ENCODE measurements at places on chromosomes 12 and 14. TPM values are rescaled to one million over a fixed set of nuclear protein-coding genes. Genes with fewer than 3 reads are reported as not detected.

Gene HOXC5
- polyA plus RNA-seq: 1.3 TPM

Gene PEBP1
- 223 TPM for polyA plus RNA-seq

Gene FAM90A1
- 0.45 TPM for polyA plus RNA-seq

Gene SLC10A1
- not detected for polyA plus RNA-seq

Gene GALNT8
- polyA plus RNA-seq: 0.31 TPM

Gene GZMB
- 1.6 TPM for polyA plus RNA-seq

Gene LMNTD1
- polyA plus RNA-seq: not detected

Gene GNB3
- polyA plus RNA-seq: 2.8 TPM

Gene PCED1B
- polyA plus RNA-seq: 1.4 TPM

Gene EID3
- 2.6 TPM for polyA plus RNA-seq

Gene SERPINA9
- 1.1 TPM for polyA plus RNA-seq

Gene SIRT4
- 2.2 TPM for polyA plus RNA-seq

Gene CSRP2
- 41.0 TPM for polyA plus RNA-seq

Gene OR11H7
- polyA plus RNA-seq: not detected

Gene WDR89
- 4.1 TPM for polyA plus RNA-seq

Gene ACVRL1
- 13.3 TPM for polyA plus RNA-seq

Gene SLCO1C1
- 3.1 TPM for polyA plus RNA-seq

Gene GPRC5A
- 8.4 TPM for polyA plus RNA-seq

Gene TDP1
- 5.9 TPM for polyA plus RNA-seq

Gene ESRRB
- 3.7 TPM for polyA plus RNA-seq

Gene CLEC1A
- 3.4 TPM for polyA plus RNA-seq

Gene CLEC14A
- polyA plus RNA-seq: 4.4 TPM

Gene GPD1
- polyA plus RNA-seq: 1.4 TPM

Gene ZFHX2
- polyA plus RNA-seq: 0.68 TPM

Gene KLRC1
- polyA plus RNA-seq: 5.3 TPM

Gene MYO1H
- polyA plus RNA-seq: not detected

Gene BIN2
- polyA plus RNA-seq: 3.4 TPM

Gene GSG1
- not detected for polyA plus RNA-seq

Gene ERH
- 159 TPM for polyA plus RNA-seq

Gene TPH2
- not detected for polyA plus RNA-seq

Gene C14orf180
- 0.75 TPM for polyA plus RNA-seq

Gene ANKRD9
- 13.3 TPM for polyA plus RNA-seq
